Uterine smooth muscle cell (primary cell): ENCODE measurements at places on chromosomes 1 and 21. TPM values are rescaled to one million over a fixed set of nuclear protein-coding genes. Genes with fewer than 3 reads are reported as not detected.

Gene OR10J1
- total RNA-seq: 0.25 TPM in 1 of 2 replicates, not detected in the other

Gene CLCA1
- total RNA-seq: under 0.01 TPM in 1 of 2 replicates, not detected in the other

Gene CRP
- not detected in 2 replicates for total RNA-seq

Gene CDC42BPA
- 66.0 and 74.0 TPM in 2 replicates for total RNA-seq

Gene GCSAML
- under 0.01 TPM in 1 of 2 replicates, not detected in the other for total RNA-seq

Gene SLAMF9
- total RNA-seq: not detected in 2 replicates

Gene CRABP2
- 17.0 and 21.5 TPM in 2 replicates for total RNA-seq

Gene LORICRIN
- total RNA-seq: not detected in 2 replicates

Gene SHE
- under 0.01 and 0.12 TPM in 2 replicates for total RNA-seq

Gene PRR9
- total RNA-seq: 0.12 and 1.2 TPM in 2 replicates

Gene LRRC53
- not detected in 2 replicates for total RNA-seq

Gene RHD
- 0.12 TPM in 1 of 2 replicates, not detected in the other for total RNA-seq

Gene S100B
- total RNA-seq: not detected in 2 replicates

Gene FAM110D
- total RNA-seq: under 0.01 TPM in 2 replicates

Gene IER5
- 27.6 and 38.7 TPM in 2 replicates for total RNA-seq

Gene OR2AK2
- total RNA-seq: 0.25 TPM in 1 of 2 replicates, not detected in the other

Gene GJA8
- total RNA-seq: not detected in 2 replicates

Gene GPR61
- total RNA-seq: 0.11 and 0.25 TPM in 2 replicates

Gene RXRG
- not detected in 2 replicates for total RNA-seq

Gene PADI1
- under 0.01 TPM in 1 of 2 replicates, not detected in the other for total RNA-seq

Gene TSACC
- not detected in 2 replicates for total RNA-seq

Gene DENND2D
- 1.1 and 1.6 TPM in 2 replicates for total RNA-seq

Gene KRTAP12-1
- not detected in 2 replicates for total RNA-seq

Gene GUCA2B
- total RNA-seq: not detected in 2 replicates

Gene CD2
- total RNA-seq: not detected in 2 replicates

Gene KDF1
- not detected in 2 replicates for total RNA-seq

Gene RAB3B
- total RNA-seq: 24.7 and 43.3 TPM in 2 replicates

Gene RLF
- total RNA-seq: 28.5 and 29.7 TPM in 2 replicates

Gene FMO3
- total RNA-seq: 0.25 TPM in 1 of 2 replicates, not detected in the other

Gene FCMR
- 0.11 and 0.37 TPM in 2 replicates for total RNA-seq

Gene DPYD
- 49.2 and 50.5 TPM in 2 replicates for total RNA-seq

Gene VPS26C
- 77.0 and 80.3 TPM in 2 replicates for total RNA-seq

Gene DNAJC6
- total RNA-seq: 0.44 and 0.62 TPM in 2 replicates

Gene TTC24
- total RNA-seq: not detected in 2 replicates

Gene PCSK9
- total RNA-seq: 0.11 and 1.1 TPM in 2 replicates

Gene C2CD4D
- total RNA-seq: not detected in 2 replicates

Gene TARBP1
- 25.5 and 29.5 TPM in 2 replicates for total RNA-seq

Gene MFAP2
- total RNA-seq: 8.0 and 22.1 TPM in 2 replicates

Gene CNN3
- total RNA-seq: 266 and 337 TPM in 2 replicates

Gene SPRR1A
- total RNA-seq: not detected in 2 replicates

Gene ALG14
- 2.9 TPM in 2 replicates for total RNA-seq

Gene CHI3L1
- total RNA-seq: 22.4 and 400 TPM in 2 replicates

Gene ACADM
- total RNA-seq: 32.1 and 36.2 TPM in 2 replicates

Gene GDAP2
- total RNA-seq: 23.0 and 24.6 TPM in 2 replicates

Gene RHOU
- 2.1 and 2.4 TPM in 2 replicates for total RNA-seq

Gene OR2G6
- not detected in 2 replicates for total RNA-seq

Gene RCSD1
- not detected in 2 replicates for total RNA-seq
